ENCODE measurements at places on chromosomes 7 and 10.

DNA sequence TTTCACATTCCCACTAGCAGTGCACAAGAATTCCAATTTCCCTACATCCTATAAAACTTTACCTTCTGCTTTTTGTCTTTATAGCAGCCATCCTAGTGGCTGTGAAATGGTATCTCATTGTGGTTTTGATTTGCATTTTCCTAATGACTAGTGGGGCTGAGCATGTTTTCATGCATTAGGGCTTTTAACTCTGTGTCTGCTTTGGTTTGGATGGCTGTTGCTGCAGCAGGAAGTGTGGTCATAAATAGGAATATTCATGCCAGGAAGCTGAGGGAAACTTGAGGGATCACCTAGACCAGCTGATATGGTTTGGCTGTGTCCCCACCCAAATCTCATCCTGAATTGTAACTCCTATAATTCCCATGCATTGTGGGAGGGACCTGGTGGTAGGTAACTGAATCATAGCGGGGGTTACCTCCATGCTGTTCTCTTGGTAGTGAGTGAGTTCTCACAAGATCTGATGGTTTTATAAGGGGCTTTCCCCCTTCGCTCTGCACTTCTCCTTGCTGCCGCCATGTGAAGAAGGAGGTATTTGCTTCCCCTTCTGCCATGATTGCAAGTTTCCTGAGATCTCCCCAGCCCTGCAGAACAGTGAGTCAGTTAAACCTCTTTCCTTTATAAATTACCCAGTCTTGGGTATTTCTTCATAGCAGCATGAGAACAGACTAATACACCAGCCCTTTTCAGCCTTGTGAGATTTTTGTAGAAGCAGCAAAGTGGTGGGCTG is 181.8 kb upstream of the PITRM1 start:
- DNase-seq: no peak

GRCh38 chr10:129545261-129545660 is 78.2 kb downstream of the MGMT start:
- DNase-seq: no peak

DNA sequence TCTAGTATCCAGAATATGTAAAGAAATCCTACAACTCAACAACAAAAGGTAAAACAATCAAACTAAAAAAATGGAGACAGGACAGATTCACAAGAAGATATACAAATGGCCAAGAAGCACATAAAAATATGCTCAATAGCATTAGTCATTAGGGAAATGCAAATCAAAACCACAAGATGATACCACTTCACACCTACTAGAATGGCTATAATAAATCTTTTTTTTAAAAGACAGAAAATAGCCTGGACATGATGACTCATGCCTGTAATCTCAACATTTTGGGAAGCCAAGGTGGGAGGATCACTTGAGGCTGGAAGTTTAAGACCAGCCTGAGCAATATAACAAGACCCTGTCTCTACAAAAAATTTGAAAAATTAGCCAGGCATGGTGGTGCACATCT is 27.9 kb upstream of the CHCHD3 start:
- no peak for DNase-seq

- DNase-seq: no peak
These were observed 203.3 kb upstream of the ZMIZ1 start for GRCh38 chr10:78865538-78865875.

DNA sequence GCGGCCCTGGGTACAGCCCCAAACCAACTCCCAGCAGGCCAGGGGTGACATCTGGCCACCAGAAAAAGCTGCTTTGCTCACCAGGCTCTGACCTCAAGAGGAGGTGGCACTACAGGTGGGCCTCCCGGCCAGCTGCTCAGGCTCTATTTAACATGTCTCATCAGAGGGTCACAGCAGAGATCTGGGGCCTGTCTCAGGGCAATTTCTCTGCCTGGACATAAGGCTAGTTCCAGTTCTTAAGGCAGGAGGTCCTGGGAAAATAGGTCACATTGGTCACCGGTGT is 88.6 kb downstream of the GFRA1 start:
- DNase-seq: no peak

GRCh38 chr10:111593578-111593977 is 516.7 kb downstream of the ADRA2A start:
- no peak for DNase-seq

- DNase-seq: peak; percentile 30
These were observed 333.9 kb downstream of the AUTS2 start for GRCh38 chr7:69932034-69932628.

- peak; percentile 64 for DNase-seq
These were observed 122.0 kb downstream of the PLCE1 start for GRCh38 chr10:94115725-94116124.

DNA sequence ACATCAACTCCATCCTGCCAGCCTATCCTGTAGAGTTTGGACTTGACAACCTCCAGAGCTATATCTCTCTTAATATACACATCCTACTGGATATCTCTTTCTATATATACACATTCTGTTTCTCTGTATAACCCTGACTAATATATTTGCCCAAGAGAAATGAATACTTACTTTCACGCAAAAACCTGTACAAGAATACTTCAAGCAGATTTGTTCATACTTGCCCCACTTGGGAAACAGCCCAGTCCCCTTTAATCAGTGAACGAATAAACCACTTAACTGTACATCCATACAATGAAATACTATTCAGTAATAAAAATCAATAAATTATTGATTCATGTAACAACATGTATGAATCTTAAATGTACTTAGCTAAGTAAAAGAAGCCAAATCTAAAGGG is 251.1 kb upstream of the PHYHIPL start:
- DNase-seq: no peak

GRCh38 chr10:79507440-79508167 is 4.7 kb upstream of the EIF5AL1 start:
- no peak for DNase-seq

- peak; percentile 62 for DNase-seq
These were observed 274.7 kb upstream of the HGF start for GRCh38 chr7:82044497-82045080.

GRCh38 chr10:60082744-60083344 is 176.5 kb upstream of the CCDC6 start:
- no peak for DNase-seq

GRCh38 chr10:7659560-7659959 is 7.2 kb downstream of the ITIH5 start:
- no peak for DNase-seq

DNA sequence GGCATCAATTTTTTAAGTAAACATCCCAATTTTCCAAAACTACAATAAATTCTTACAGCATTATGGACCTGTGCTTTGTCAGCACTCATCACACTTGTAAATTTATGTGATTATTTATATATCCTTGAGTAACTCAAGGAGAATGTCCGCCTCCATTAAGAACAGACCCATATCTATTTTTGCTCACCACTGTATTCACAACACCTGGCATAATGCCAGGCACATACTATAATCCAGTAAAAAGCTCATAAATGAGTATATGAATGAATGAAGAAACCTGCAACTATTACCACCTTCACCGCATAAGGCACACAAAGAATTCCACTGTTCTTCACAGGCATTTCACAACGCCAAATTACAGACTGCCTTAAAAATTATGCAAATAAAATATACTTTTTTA is 46.9 kb downstream of the MINDY3 start:
- DNase-seq: no peak

DNA sequence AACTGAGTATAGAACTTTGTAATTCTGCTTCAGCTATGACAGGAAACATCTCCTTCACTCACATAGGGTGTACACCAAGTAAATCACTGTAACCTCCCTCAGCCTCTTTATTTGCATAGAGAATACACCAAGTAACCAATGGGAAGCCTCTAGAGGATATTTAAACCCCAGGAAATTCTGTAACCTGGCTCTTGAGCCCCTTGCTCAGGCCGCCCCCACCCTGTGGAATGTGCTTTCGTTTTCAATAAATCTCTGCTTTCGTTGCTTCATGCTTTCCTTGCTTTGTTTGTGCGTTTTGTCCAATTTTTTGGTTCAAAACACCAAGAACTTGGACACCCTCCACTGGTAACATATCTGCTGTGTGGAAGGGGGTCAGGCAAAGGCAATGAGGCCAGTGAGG is 60.2 kb downstream of the CLRN3 start:
- no peak for DNase-seq

- no peak for DNase-seq
These were observed 62.7 kb downstream of the PPP1R9A start for GRCh38 chr7:94970085-94970576.

DNA sequence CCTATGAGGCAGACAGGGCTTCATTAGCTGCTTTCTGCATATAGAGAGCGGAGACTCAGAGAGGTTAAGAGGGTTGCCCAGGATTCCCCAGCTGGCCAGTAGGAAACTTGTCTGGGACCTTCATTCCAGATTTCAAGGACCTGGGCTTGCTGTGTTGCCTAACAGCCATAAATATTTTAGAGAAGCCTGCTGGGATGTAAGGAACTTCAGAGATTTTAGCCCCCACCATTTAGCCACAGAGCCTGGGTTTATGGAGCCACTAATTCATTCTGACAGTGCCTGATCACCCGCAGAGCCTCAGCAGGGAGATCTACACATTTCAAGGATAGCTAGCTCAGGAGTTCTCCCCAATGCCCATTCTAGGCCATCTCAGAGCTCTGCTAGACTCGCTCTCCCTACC is 56.6 kb upstream of the TRUB1 start:
- no peak for DNase-seq

GRCh38 chr10:101065481-101066145 is 3.8 kb downstream of the KAZALD1 start:
- DNase-seq: no peak

DNA sequence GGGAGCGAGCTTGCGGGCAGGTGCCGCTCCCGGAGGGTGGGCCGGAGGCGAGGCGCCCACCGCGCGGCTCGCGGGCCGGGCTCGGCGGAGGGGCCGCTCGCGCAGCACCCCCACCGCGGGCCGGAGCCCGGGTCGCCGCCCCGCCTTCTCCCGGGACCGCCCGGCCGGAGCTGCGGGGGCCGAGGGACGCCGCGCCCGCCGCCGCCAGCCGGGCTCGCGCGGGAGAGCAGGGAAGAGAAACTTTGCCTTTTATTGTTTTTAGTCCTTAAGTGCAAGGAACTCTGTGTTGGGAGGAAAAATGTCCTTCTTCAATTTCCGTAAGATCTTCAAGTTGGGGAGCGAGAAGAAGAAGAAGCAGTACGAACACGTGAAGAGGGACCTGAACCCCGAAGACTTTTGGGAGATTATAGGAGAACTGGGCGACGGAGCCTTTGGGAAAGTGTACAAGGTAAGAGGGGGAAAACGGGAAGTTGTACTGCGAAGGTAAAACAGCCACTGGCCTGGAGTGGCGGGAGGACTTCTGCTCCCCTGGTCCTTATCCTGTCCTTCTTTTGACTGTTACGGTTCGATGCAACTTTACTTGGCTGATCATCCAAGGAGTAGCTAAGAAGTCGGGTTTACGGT is 620 bp downstream of the SLK start:
- DNase-seq: peak; percentile 52

- peak; percentile 68 for DNase-seq
These were observed 99.6 kb upstream of the DIP2C start for GRCh38 chr10:788796-789748.

- no peak for DNase-seq
These were observed 264.3 kb upstream of the POM121L12 start for GRCh38 chr7:52771177-52771576.

DNA sequence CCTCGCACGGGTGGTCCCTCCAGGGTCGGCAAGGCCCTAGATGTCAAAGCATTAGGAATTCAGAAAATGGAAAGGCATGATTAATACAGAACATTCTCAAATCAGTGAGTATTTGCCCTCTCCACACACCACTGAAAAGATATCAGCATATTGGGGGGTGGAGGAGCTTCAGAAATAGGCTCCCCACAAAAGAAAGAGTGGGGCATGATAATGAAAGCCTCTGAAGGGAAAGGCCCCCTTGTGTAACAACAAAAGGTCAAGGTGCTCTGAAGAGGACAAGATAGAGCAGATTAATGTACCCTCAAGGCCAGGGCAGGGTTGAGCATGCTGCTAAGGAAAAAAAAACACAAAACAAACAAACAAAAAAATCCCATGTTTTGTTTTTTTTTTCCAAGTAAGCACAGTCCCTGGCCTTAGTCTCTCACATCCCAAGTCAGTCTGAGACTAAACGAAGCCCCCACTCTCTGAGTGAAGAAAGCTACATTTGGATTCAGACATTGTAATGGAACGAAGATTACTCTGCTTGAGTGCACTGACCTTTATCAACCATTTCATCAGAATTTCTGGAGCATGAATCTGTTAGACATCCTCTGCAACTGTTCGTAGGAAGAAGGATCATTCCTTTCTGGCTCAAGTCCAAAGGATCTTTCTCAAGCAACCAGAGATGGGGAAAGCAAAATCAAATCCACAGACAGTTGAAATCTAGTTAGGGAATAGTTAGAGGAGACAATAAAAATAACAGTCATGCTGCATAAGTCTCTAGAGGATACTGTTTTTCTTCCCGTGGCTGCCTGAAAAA is 27.4 kb upstream of the DGKI start:
- no peak for DNase-seq

DNA sequence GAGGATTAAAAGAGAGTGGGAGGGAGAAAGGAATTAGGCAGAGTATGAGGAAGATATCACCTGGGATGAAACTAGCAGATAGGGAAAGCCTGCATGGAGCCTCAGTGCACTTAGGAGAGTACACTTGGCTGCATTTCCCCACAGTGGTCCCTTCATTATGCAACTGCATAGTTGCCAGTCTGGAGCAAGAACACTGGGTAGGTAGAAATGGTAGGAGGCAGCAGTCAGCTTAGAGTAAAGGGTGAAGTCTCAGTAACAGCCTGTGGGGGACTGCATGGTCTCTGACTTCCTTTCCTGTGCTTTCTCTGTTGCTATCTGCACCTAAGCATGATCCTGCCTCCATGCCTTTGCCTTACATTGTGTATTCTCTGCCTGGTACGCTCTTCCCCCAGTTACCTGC is 14.0 kb upstream of the PCGF5 start:
- no peak for DNase-seq

DNA sequence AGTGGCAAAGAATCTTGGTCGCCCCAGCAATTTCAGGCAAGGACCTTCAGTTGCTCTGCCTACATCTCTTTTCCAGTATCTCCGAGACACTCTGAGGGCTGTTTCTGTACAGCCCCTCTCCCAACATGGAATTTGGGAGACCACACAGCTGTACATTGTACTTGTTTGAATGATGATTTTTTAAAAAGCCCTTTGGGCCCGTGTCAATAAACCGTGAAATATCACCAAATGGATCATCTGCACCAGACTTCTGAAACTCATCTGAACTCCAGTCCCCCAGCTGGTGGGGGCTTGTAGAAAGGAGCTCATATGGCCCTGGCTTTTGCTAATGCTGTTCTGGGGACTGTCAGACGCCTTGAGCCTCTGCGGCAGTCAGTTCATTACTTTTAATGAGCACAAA is 374.9 kb downstream of the BBS9 start:
- DNase-seq: no peak

GRCh38 chr10:121490871-121491519 is 107.2 kb downstream of the FGFR2 start:
- DNase-seq: no peak

- DNase-seq: no peak
These were observed 6.1 kb upstream of the GRK5 start for GRCh38 chr10:119201233-119201632.

Measured in RKO (cell line).